ENCODE measurements at places on chromosomes 6 and 20.

DNA sequence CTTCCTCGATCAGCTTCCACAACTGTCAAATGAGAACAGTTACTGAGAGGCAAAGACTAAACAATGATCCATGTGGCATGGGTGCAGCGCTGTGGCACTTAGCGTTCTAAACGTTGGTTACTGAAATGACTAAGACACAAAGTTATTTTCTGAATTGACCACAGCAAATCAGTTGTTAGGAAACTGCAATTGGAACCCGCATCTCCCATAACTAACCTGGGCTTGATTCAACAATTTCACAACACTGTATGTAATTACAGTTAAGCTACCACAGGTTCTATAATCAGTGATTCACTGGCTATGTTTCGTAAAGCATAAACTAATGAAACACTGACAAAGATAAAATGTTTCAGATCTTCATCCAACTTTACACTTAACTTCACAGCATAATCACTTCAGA, 12.5 kb downstream of the WDR27 start:
- no peak for DNase-seq

GRCh38 chr20:62721511-62722370, 13.1 kb downstream of the NTSR1 start:
- DNase-seq: no peak

GRCh38 chr20:54132612-54133433, 41.0 kb downstream of the CYP24A1 start:
- no peak for DNase-seq

DNA sequence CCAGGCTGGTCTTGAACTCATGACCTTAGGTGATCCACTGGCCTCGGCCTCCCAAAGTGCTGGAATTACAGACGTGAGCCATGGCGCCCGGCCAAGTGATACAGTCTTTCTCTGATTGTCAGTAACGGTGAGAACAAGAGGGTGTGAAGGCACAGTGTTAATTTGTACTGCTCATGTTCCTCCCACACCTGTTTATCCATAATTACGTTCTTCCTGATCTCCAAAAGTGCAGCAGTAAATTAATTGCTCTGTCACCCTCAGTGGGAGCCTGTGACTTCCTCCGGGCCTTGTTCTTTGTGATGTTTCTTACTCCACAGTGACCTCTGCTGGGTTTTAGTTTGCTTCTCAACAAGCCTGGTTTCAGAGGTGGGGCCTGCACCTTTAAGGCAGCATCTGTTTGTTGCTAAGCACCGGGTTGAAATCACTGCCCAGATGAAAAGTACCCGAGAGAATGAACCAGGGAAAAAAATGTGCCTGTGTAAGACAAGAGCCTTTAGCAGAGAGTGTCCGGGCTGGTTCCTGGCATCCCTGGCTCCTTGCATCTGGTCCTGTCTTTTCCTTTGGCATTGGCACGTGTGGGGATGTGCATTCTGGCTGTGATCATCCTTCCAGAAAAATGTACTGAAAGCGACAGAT, 89.1 kb upstream of the CLDN20 start:
- no peak for DNase-seq

- DNase-seq: no peak
These were observed 20.8 kb downstream of the ZFAND3 start for GRCh38 chr6:37840143-37840939.

DNA sequence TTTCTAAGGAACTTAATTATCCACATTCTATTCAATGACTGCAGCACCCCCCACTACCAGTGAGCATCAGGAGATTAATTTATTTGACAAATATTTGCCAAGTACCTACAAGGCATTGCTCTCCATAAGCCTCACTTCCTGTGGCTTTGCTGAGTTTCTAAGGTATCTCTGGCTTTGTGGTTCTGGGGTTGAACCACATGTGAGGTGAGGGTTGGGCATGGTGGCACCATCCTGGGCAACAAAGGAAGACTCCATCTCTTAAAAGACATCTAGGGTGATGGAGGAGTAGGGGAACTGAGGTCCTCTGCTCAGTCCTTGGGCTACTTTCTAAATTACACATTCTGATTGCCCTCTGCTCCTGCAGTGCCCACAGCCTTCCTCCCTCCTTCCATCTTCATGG, 25.5 kb upstream of the WFDC2 start:
- no peak for DNase-seq

GRCh38 chr20:34385464-34385863, 22.4 kb downstream of the ITCH start:
- no peak for DNase-seq

GRCh38 chr6:116238083-116238482, 15.8 kb downstream of the TSPYL4 start:
- DNase-seq: no peak

DNA sequence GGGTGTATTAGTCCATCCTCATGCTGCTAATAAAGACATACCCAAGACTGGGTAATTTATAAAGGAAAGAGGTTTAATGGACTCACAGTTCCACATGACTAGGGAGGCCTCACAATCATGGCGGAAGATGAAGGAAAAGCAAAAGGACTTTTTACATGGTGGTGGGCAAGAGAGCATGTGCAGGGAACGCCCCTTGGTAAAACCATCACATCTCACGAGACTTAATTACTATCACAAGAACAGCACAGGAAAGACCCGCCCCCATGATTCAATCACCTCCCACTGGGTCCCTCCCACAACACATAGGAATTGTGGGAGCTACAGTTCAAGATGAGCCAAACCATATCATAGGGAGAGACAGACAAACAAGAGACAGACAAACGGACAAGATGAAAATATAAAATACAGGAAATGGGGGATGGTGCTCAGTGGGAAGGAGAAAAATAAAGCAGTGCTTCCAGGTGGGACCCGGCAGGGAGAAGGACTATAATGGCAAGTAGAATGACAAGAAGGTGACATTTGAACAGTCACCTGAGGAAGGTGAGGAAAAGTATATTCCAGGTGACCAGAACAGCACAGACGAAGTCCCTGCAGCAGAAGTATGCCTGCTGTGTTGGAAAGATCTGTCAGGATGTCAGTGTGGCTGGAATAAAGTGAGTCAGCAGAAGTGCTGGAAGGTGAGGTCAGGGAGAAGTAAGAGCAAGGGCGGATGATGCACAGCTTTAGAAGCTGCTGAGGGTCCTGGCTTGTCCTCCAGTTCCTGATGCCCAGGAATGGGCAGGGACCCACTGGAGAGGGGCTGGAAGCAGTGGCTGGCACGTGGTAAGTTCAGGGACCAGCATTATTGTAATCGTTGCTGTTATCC, 61.1 kb downstream of the SLC2A10 start:
- DNase-seq: no peak

GRCh38 chr6:133567636-133568035, 321.3 kb upstream of the TCF21 start:
- no peak for DNase-seq

DNA sequence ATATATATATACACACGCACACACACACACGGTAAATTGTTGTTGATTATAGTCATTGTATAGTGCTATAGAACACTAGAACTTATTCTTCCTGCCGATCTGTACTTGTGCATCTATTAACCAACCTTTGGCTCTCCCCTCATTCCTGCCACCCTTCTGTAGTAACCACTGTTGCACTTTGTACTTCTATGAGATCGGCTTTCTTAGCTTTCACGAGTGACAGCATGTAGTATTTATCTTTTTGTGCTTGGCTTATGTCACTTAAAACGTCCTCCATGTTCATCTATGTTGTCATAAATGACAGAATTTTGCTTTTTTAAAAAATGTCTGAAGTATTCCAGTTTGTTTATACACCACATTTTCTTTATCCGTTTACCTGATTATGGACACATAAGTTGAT, 20.9 kb upstream of the DYNLRB1 start:
- DNase-seq: no peak

- no peak for DNase-seq
These were observed 73.0 kb downstream of the SASH1 start for GRCh38 chr6:148415511-148416260.

- DNase-seq: no peak
These were observed 1.9 kb upstream of the DEF6 start for GRCh38 chr6:35295521-35296315.

- DNase-seq: no peak
These were observed 553.7 kb downstream of the CD109 start for GRCh38 chr6:74249658-74250057.

DNA sequence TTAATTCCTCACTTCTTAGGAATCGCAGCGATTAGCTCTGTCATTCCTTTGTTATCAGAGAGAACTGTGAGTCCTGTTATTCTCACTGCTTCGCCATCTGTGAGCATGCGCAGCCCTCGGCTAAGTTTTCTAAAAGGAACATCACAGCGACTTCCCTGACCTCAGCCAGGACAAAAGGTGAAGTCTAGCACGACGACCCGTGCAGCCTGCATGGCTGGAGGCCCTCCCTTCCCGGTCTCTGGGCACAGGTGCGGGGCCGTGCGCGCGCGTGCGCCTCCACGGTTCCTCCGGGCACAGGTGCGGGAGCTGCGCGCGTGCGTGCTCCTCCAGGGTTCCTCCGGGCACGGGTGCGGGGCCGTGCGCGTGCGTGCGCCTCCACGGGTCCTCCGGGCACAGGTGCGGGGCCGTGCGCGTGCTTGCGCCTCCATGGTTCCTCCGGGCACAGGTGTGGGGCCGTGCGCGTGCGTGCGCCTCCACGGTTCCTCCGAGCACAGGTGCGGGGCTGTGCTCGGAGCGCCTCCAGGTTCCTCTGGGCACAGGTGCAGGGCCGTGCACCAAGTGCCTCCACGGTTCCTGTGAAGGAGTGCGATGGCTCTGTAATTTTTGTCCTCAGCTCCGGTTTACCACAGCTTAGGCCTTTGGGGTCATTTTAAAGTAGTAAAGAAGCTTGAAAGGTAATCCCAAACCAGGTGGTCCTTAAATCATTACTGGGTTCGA, 212.3 kb downstream of the ERMARD start:
- DNase-seq: no peak

GRCh38 chr6:149782337-149782736, 32.8 kb downstream of the PCMT1 start:
- no peak for DNase-seq

DNA sequence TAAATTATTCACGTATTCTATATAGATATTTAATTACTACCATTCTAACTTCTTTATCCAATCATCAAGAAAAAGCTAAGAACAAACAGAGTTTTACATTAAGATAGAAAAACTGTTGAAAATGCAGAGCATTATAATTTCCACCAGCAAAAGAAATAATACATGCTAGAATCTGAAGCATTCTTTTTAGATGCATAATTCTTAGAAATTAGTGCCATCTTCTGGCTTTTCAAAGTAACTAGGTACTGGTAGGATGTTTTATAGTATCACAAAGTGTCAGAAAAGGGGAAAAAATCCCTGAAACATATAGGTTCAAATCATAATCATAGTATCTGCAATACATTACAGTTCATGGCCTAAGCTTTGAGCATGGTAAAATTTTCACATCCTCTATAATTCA, 178.9 kb downstream of the PHF3 start:
- no peak for DNase-seq

DNA sequence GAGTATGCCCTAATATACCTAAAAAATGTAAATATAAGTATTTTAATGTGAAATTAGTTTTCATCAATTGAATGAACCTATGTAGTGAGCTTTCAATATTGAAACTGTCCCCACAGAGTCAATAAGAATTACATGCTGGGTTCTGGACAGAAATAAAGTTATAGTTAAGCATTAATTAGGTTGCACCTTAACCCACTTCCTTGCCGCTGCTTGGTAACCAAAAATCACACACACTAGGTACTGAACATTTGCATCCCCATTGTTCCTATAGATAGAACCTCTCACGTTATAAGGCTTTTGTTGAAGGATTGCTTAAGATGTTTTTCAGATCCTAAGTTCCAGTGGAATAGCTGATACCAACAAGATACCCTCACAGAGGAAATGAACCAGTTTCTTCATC, 237.1 kb upstream of the OPRM1 start:
- DNase-seq: no peak
